ENCODE measurements at places on chromosomes 11 and 22.

DNA sequence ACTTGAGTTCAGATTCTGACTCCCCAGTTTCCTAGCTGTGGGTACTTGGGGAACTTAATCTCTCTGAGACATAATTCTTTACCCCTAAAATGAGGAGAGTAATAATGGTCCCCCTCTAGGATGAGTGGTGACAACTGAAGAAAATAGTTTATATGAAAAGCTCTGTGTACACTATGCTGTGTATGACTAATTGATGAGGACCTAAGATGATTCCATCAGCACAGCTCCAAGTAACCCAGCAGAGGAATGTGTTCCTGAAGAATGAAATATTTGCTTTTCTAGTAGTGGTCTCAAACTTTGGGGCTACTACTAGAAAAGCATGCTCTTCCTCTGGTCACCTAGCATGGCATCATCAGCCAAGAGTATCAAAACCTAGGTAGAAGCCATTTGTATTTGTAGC is 217.3 kb upstream of the NARS2 start:
- no peak overlapping the region for H3K4me3 ChIP-seq
- peaks cover 7% of the 10 kb centered on the region for H3K4me1 ChIP-seq
- H3K27ac ChIP-seq, result no peak overlapping the region

GRCh38 chr11:86458294-86459001 is 83.8 kb downstream of the CCDC81 start:
- H3K36me3 ChIP-seq, result no peaks in the 10 kb centered on the region
- H3K27ac ChIP-seq, result no peak overlapping the region
- H3K4me3 ChIP-seq, result no peak overlapping the region
- H3K27me3 ChIP-seq, result no peaks in the 10 kb centered on the region
- H3K4me1 ChIP-seq, result no peaks in the 10 kb centered on the region
- DNase-seq, result no peak

- no peak overlapping the region for H3K27ac ChIP-seq
- no peak for DNase-seq
- no peak overlapping the region for H3K4me3 ChIP-seq
- H3K36me3 ChIP-seq, result no peaks in the 10 kb centered on the region
- H3K27me3 ChIP-seq, result no peaks in the 10 kb centered on the region
Observed at GRCh38 chr11:113417428-113417827, 29.8 kb downstream of the ANKK1 start.

GRCh38 chr11:64227405-64227956 is 1.4 kb downstream of the NUDT22 start:
- no peaks in the 10 kb centered on the region for H3K27me3 ChIP-seq
- peaks cover 72% of the 10 kb centered on the region for H3K4me1 ChIP-seq
- H3K4me3 ChIP-seq, result peak overlapping the region; percentile 97

- peaks cover 2% of the 10 kb centered on the region for H3K27me3 ChIP-seq
- no peak overlapping the region for H3K4me3 ChIP-seq
- no peaks in the 10 kb centered on the region for H3K36me3 ChIP-seq
- H3K4me1 ChIP-seq, result no peaks in the 10 kb centered on the region
Observed at GRCh38 chr11:425301-425700, 10.5 kb upstream of the SIGIRR start.

DNA sequence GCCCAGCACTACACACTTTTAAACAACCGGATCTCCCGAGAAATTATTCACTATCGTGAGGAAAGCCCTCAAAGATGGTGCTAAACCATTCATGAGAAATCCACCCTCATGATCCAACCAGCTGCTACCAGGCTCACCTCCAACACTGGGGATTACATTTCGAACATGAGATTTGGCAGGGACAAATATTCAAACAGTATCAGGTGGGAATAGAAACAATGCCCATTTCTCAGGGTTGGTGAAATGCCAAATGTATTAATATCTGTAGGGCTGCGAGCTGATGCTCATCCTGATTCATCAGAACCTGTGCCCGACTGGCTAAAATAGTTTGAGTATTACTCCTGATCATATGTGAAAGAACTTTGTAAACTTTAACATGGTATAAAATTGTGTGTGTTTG is 15.8 kb upstream of the PTPRJ start:
- no peaks in the 10 kb centered on the region for H3K27me3 ChIP-seq
- H3K36me3 ChIP-seq, result no peaks in the 10 kb centered on the region
- no peak for DNase-seq
- H3K4me1 ChIP-seq, result peaks cover 7% of the 10 kb centered on the region
- H3K27ac ChIP-seq, result no peak overlapping the region
- no peak overlapping the region for H3K4me3 ChIP-seq

DNA sequence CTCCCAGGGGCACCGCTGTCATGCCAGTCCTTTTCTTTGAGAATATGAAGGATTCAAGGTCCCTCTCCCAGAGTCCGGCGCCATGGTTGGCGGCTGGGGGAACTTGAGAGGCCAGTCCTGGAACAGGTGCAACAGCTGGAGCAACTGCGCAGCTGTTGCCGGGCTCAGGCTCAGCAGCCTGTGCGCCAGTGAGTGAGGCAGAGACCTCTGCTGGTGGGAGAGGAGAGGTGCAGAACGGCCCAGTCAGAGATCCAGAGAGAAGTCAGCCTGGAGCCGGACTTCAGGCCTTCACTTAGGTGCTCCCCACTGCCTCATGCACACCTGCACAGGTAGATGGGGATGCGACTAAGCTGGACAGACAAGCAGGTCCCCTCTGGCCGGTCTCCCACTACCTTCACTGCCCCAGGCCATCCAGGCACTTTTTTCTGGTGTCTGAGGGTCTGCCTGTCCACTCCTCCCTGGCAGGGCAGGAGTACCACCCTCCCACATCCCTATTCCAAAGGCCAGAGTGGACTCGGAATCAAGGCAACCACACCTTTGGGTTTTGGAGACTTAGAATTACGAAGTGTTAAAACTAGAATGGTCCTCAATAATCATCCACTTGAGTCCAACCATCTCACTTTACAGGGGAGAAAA is 4.6 kb downstream of the CHRDL2 start:
- H3K4me3 ChIP-seq, result no peak overlapping the region
- H3K27ac ChIP-seq, result no peak overlapping the region
- H3K36me3 ChIP-seq, result no peaks in the 10 kb centered on the region
- peak; percentile 51 for DNase-seq

GRCh38 chr11:21866781-21867180 is 326.1 kb upstream of the ANO5 start:
- H3K36me3 ChIP-seq, result no peaks in the 10 kb centered on the region
- no peaks in the 10 kb centered on the region for H3K4me1 ChIP-seq
- H3K27ac ChIP-seq, result no peak overlapping the region
- no peak for DNase-seq
- no peaks in the 10 kb centered on the region for H3K27me3 ChIP-seq

DNA sequence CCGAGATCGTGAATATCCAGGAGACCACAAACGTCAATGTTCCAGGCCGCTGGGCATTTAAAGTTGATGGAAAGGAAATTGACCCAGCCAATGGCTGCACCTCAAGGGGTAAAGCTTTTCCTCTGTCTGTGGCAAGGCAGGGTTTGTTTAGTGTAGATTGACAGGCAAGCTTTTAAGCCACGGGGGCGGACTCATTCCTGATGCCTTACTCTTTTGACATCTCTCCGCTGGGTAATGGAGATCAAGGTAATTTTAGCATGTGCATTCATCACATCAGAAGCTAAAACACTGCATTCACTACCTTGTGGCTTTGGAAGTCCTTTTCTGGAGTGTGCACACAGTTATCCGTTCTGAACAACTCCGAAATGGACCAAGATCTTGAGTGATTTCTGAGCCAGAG is 12.6 kb downstream of the TECTA start:
- DNase-seq, result no peak
- no peaks in the 10 kb centered on the region for H3K4me1 ChIP-seq
- H3K27me3 ChIP-seq, result peaks cover 13% of the 10 kb centered on the region
- no peak overlapping the region for H3K4me3 ChIP-seq

- DNase-seq, result no peak
- H3K4me1 ChIP-seq, result peaks cover 6% of the 10 kb centered on the region
- H3K4me3 ChIP-seq, result no peak overlapping the region
- no peak overlapping the region for H3K27ac ChIP-seq
- no peaks in the 10 kb centered on the region for H3K36me3 ChIP-seq
Observed at GRCh38 chr11:111220721-111221120, 24.8 kb upstream of the POU2AF2 start.

GRCh38 chr11:60316317-60316716 is 10.7 kb upstream of the MS4A6E start:
- H3K27me3 ChIP-seq, result no peaks in the 10 kb centered on the region
- no peak overlapping the region for H3K27ac ChIP-seq
- DNase-seq, result no peak
- H3K4me3 ChIP-seq, result no peak overlapping the region
- H3K36me3 ChIP-seq, result peaks cover 5% of the 10 kb centered on the region
- H3K4me1 ChIP-seq, result no peaks in the 10 kb centered on the region

DNA sequence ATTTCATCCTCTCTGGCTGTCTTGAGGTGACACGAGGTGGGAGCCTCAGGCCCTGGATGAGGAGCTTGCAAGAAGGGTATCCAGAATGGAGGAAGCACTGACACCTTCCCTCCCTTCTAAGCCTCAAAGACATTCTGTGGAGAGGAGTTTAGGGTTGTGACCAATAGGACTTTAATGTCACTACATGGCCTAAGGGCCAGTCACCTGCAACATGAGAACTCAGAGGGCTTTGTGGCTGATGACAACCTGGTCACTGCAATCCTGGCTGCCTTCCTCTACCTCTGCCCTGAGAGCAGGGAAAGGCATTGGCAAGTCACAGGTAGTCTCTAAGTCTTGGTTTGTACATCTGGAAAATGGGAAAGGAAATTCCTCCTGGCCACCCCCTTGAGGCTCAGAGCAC is 33.7 kb downstream of the PISD start:
- no peak overlapping the region for H3K4me3 ChIP-seq
- H3K27ac ChIP-seq, result peak overlapping the region; percentile 75
- H3K4me1 ChIP-seq, result peaks cover 33% of the 10 kb centered on the region
- H3K27me3 ChIP-seq, result no peaks in the 10 kb centered on the region
- DNase-seq, result no peak
- H3K36me3 ChIP-seq, result peaks cover 70% of the 10 kb centered on the region

GRCh38 chr11:114034956-114035355 is 24.6 kb upstream of the ZBTB16 start:
- no peak overlapping the region for H3K27ac ChIP-seq
- H3K4me3 ChIP-seq, result no peak overlapping the region
- DNase-seq, result no peak
- H3K27me3 ChIP-seq, result no peaks in the 10 kb centered on the region
- no peaks in the 10 kb centered on the region for H3K36me3 ChIP-seq

DNA sequence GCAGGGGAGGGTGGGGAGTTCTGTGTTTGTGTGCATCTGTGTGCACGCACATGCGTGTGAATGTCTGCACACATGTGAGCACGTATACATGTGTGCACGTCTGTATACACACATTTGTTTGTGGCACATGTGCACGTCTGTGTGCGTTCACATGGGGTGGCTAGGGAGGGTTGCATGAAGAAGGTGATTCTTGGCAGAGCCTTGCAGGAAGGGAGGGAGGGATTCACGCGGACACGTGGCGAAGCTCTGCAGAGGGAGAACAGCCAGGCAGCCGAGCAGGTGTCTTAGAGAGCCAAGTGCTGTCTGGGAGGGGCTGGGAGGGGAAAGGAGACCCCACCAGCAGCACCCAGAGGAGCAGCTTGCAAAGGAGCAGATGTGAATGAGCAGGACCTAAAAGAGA is 372.1 kb downstream of the BRD1 start:
- no peak for DNase-seq
- no peaks in the 10 kb centered on the region for H3K4me1 ChIP-seq
- H3K27ac ChIP-seq, result no peak overlapping the region
- no peak overlapping the region for H3K4me3 ChIP-seq
- no peaks in the 10 kb centered on the region for H3K27me3 ChIP-seq

DNA sequence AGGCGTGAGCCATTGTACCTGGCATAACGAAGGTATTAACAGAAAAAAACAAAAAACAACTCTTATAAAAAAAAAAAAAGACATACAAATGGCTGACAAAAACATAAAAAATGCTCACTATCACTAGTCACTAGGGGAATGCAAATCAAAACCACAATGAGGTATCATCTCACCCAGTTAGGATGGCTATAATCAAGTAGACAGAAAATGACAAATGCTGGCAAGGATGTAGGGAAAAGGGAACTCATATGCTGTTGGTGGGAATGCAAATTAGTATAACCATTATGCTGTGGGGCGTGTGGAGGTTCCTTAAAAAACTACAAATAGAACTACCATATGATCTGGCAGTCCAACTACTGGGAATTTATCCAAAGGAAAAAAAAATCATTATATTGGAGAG is 17.0 kb downstream of the THY1 start:
- H3K27me3 ChIP-seq, result no peaks in the 10 kb centered on the region
- no peak overlapping the region for H3K4me3 ChIP-seq
- H3K4me1 ChIP-seq, result no peaks in the 10 kb centered on the region
- no peak for DNase-seq
- H3K27ac ChIP-seq, result no peak overlapping the region
- no peaks in the 10 kb centered on the region for H3K36me3 ChIP-seq

GRCh38 chr22:19756288-19757128 is 4.1 kb upstream of the TBX1 start:
- H3K4me3 ChIP-seq, result peak overlapping the region; percentile 51
- peaks cover 41% of the 10 kb centered on the region for H3K27me3 ChIP-seq
- peak; percentile 17 for DNase-seq
- H3K36me3 ChIP-seq, result no peaks in the 10 kb centered on the region
- H3K4me1 ChIP-seq, result peaks cover 18% of the 10 kb centered on the region

- peak overlapping the region; percentile 20 for H3K27ac ChIP-seq
- peak overlapping the region; percentile 63 for H3K4me3 ChIP-seq
- DNase-seq, result no peak
- H3K27me3 ChIP-seq, result no peaks in the 10 kb centered on the region
- H3K4me1 ChIP-seq, result peaks cover 55% of the 10 kb centered on the region
Observed at GRCh38 chr11:65571940-65572339, 398 bp upstream of the FAM89B start.

DNA sequence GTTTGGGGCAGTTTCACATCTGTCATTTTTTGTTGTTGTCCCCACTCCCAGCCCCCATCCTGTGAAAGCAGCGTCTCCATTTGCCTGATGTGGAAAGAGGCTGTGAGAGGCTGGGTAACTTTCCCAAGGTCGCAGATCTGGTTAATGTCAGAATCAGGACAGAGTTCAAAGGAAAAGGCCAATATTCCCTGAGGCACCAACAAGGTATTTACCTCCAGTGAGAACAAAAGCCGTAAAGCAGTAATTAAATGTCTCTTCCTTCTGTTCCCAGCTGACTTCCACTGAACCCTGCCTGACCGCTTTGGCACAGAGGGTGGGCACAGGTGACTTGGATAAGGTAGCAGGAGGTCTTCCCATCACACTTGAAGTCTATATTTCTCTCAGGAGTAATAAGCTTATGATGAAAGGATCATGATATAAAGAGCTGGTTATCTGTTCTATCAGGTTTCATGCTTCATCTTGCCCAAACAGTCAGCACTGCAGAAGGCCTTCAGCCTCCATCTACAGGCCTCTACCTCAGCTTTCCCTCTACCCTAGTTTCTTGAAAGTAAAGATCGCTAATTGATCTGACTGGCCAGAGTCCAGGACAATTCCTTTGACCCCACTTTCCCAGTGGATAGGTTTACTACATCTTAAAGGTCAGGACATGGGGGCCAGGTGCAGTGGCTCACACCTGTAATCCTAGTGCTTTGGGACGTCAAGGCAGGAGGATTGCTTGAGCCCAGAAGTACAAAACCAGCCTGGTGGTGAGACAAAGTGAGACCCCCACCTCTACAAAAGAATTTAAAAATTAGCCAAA is 9.4 kb downstream of the C11orf91 start:
- H3K27me3 ChIP-seq, result peaks cover 8% of the 10 kb centered on the region
- DNase-seq, result no peak
- H3K4me1 ChIP-seq, result no peaks in the 10 kb centered on the region
- no peaks in the 10 kb centered on the region for H3K36me3 ChIP-seq
- no peak overlapping the region for H3K27ac ChIP-seq

GRCh38 chr22:30014244-30014643 is 66.0 kb upstream of the HORMAD2 start:
- no peaks in the 10 kb centered on the region for H3K4me1 ChIP-seq

GRCh38 chr11:121241343-121242211 is 51.0 kb upstream of the SC5D start:
- no peaks in the 10 kb centered on the region for H3K36me3 ChIP-seq
- no peak for DNase-seq
- H3K4me1 ChIP-seq, result no peaks in the 10 kb centered on the region
- no peak overlapping the region for H3K4me3 ChIP-seq

Data from CD14-positive monocyte (primary cell).